ENCODE measurements at places on chromosomes 5 and 9.

DNA sequence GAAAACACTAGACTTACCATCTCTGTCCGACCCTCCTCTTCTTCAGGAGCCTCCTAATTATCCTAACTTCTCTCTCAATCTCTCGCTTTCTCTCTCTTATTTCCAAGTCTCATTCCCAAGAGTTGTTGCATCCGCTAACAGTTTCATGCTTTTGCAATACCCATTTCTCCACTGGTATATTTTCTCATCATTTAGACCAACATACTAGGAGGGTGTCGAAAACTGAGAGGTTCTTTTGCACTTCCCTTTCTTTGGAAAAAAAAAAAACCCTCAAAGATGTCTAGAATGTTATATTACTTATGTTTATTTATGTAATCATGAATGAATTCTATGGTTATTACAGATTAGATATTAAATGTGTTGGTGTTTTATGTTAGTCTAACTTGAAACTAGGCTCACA lies 35.9 kb downstream of the SPZ1 start:
- no peak for DNase-seq

- DNase-seq, result peak; percentile 58
Measured at GRCh38 chr5:157350939-157351801, 85.2 kb downstream of the CYFIP2 start.

DNA sequence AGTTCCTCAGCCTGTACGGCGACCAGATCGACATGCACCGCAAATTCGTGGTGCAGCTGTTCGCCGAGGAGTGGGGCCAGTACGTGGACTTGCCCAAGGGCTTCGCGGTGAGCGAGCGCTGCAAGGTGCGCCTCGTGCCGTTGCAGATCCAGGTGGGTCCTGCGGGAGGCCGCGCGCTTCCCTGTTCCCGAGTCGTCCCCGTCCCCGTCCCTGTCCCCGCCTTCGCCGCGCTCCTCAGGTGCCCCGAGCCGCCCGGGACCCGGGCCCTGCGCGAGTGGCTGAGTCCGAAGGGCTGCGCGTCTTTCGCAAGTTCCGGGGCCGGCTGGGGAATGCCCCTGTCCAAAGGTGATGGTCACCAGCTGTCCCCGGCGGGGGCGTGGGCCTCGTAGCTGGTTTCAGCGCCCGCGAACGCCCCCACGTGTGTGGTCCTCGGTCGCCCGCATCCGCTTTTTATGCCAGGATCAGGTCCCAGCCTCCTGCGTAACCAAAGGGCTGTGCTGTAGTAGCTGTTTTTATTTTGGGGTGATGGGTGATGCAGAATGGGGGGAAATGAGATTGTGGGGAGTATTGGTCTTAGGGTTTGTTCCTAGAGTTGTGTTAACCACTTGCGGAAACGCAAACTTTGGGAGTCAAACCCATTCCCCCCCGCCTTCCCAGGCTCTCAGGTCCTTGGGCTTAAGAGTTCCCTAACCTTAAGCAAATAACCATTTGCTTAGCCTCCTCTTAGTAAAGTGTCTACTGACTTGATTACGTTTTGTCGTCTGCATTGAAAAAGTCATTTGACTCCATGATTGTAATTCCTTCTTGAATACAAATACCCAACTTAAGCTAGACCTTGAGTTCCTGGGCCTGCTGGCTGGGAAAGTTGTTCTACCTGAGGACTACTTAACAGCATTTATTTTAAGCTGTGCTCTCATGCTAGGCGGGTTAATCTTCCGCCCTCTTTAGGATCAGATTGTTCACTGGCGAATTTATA lies 663 bp downstream of the ISOC1 start:
- peak; percentile 72 for DNase-seq

- DNase-seq, result no peak
Measured at GRCh38 chr5:95953021-95953702, 8.5 kb downstream of the ELL2 start.

GRCh38 chr5:126744836-126745235 lies 32.1 kb upstream of the LMNB1 start:
- no peak for DNase-seq

GRCh38 chr9:114847492-114848417 lies 41.9 kb upstream of the TNFSF15 start:
- DNase-seq, result no peak

DNA sequence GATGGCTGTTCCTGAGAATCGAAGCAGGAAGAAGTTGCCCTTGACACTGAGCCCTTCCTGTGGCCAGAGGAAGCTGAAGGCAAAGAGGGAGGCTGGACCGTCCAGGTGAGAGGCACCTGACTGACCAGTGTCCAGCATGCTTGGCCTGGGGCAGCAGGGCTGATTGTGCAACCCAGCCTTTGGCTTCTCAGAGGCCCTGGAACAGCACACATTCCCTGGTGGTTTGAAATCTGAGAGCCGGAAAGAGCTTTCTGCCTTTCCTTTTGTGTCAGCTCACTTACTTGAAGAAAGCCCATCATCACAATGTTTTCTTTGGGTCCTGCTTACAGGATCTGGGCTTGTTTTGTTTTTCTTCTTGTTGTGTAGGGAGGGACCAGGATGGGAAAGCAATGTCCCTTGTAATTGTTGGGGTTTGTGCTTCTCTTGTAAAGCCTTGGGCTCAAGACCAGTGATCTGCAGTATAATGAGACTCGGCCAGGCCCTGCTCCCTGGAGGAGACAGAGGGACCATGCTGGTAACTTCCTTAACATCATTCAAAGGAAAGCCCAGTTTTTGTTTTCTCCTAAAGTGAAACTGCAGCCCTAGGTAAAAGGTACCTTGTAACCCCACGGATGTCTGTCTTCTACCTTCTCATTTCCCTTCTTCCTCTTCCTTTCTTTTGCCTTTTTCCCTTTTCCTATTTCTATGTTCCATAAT lies 213.7 kb downstream of the NXNL2 start:
- DNase-seq, result no peak

DNA sequence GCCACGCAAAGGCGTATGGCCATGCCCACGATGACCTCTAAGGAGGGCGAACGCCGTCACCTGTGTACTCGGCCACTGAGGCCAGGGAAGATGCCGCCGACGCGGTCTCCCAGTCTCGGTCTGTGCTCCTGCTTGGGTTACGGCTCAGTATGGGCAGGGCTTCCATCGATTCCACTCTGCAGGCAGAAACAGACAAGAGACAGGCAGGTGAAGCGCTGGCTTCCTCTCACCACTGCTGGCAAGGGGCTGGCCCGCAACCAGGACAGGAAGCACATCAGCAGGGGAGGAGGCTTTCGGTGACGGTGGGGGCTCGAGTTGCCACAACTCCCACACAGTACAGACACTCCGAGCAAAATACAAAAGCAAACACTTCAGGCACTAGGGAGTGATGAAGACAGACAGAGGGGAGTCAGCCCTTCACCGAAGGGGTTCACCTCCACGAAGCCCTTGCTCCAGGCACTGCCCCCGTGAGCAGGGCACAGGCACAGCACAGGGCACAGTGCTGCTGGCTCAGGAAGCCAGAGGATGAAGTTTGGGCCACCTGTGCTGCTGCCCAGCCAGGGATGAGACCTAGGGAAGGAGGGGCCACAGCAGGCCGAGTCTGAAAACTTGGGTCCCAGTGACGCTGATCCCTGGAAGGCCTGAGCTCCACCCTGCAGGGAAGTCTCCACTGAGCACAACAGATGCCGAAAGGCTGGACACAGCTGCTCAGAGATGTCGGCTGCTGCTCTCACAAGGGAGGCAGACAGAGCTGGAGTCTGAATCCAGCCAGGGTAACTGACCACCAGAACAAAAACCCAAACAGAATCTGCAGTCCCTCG lies 91.3 kb downstream of the CAMSAP1 start:
- no peak for DNase-seq

DNA sequence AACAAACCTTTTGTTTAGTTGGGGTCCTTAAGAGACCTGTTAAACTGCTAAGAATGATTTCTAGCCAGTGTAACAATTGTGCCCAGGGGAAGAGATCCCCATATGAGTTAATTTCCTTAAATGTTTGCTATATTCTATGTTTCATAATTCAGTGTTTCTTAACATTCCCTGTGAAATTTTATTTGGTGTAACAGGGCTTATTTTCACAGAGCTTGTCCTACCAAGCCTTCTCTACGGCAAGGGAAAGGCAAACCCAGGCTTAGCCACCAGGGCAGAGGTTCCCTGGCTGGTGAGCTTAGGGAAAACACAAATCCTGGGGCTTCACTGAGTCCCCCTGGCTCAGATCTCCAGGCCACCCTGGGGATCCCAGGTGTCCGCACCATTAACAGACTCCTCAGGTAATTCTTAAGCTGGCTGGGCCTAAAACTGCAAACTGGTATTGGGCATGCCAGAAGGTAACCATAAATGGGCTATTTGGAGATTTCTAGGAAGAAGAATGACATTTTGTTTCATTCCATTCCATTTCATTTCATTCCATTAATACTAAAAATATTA lies 17.0 kb upstream of the LCP2 start:
- no peak for DNase-seq

DNA sequence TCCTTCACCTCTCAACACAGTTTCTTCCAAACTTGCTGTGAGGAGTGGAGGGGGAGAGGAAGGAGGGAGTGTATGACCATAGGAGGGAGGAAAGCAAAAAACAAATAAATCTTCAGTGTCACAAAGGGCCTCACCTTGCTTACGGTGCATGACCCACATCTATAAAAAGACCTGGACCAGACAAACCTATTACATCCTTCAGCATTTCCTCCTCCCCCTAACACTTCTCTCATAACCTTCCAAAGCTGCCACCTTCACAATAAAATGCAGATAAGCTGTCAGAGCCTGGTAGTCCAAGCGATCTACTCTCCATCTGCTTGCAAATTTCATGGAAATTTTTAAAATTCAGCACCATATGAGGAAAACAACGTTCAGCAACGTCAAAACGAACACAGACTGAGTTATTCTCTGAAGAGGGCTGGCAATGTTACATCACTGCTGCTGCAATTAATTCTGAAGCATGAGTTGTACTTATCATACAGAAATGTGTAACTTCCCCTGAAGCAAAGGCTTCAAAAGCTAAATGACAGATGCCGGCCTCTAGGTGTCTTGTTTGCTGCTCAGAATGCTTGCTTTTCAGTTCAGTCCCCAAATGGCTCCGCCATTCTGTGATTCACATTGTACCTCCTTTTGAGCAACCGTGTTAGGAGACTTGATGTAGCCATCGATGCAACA lies 62.9 kb downstream of the EFNA5 start:
- no peak for DNase-seq

DNA sequence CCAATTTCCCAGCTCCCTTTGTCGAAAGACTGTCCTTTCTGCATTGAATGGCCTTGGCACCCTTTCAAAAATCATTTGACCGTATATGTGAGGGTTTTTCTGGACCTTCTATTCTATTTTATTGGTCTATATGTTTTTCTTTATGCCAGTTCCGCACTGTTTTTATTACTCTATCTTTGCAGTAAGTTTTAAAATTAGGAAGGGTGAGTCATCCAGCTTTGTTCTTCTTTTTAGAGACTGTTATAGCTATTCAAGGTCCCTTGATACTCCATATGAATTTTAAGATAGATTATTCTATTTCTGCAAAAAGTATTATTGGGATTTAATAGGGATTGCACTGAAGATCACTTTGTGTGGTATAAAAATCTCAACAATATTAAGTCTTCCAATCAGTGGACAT lies 44.2 kb upstream of the STARD4 start:
- no peak for DNase-seq

DNA sequence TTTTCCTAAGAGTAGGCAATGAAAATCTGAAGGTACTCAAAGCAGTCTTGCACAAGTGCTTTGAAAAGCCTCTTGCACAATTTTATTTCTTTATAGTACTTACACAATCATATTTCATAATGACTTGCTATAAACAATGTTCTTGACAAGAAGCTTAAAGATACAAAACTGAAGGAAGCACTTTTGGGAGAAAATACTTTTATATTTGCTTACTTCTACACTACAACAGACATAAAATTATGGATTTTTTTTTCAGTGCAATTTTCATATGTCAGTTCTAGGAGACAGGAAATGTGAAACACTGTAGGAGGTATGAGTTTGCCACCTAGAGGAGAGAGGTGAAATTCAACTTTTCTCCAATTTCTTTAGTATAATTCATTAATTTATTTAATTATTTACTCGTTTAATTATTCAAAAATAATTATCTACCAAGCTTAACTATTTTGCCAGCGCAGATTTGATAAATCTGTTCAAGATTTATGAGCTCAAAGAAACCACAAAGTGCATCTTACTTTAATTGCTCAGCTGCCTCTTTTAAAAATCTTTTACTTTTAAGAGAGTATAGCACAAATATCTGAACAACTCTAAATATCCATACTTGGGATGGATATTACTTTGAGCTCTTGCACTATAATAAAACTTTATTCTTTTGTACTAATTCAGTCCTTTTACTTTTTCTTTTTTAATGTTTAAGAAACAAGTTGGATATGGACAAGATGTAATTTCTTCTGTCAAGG lies 29.0 kb upstream of the CDKN2B start:
- no peak for DNase-seq

- no peak for DNase-seq
Measured at GRCh38 chr9:131264231-131264630, 12.1 kb downstream of the FAM78A start.

- no peak for DNase-seq
Measured at GRCh38 chr9:122360891-122361290, 9.9 kb upstream of the PTGS1 start.

- no peak for DNase-seq
Measured at GRCh38 chr9:68427216-68427977, 71.0 kb downstream of the PGM5 start.

DNA sequence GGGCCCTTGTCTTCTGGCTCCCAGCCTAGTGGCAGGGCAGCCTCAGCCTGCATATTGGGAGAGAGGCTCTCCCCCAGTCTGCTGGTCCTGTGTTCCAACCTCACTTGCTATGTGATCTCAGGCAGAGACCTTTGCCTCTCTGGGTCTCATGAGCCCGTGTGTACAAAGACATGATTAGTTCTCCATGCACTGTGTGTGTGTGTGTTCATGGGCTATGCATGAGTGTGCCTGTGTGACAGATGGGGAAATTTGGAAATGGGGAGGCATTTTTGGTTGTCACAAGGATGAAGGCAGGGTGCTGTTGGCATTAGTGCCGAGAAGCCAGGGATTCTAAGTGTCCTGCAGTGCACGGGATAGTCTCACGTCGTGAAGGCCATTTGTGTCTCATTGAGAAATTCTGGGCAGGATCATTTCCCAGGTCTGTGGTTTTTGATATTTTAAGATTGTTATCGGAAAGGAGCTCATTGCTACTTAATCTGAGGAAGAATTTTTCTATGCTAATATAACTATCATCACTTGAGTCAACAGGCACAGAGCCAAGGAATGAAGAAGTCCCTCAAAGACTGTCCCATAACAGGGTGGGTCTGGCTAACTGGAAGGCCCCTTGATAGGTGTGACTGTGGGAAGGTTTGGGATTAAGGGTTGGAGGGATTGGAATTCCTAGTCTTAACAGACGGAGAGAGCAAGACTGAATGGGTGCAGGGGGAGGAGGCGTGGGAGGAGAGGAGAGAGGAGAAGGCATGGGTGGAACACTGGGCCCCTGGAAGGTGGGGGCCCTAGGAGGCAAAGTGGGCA lies 168.5 kb downstream of the RGS3 start:
- no peak for DNase-seq

- no peak for DNase-seq
Measured at GRCh38 chr9:91914404-91914803, 35.6 kb downstream of the ROR2 start.

- DNase-seq, result no peak
Measured at GRCh38 chr9:137658781-137659180, 40.0 kb downstream of the EHMT1 start.

GRCh38 chr5:31811210-31811609 lies 172.3 kb downstream of the PDZD2 start:
- no peak for DNase-seq

- no peak for DNase-seq
Measured at GRCh38 chr9:19488721-19489120, 79.9 kb downstream of the ACER2 start.
